ENCODE measurements at places on chromosomes 5 and 9.

GRCh38 chr5:167049043-167049663 is 1242.3 kb upstream of the WWC1 start:
- no peak for DNase-seq

- peak; percentile 33 for DNase-seq
These were observed 44.4 kb downstream of the MAP1B start for GRCh38 chr5:72151646-72152045.

DNA sequence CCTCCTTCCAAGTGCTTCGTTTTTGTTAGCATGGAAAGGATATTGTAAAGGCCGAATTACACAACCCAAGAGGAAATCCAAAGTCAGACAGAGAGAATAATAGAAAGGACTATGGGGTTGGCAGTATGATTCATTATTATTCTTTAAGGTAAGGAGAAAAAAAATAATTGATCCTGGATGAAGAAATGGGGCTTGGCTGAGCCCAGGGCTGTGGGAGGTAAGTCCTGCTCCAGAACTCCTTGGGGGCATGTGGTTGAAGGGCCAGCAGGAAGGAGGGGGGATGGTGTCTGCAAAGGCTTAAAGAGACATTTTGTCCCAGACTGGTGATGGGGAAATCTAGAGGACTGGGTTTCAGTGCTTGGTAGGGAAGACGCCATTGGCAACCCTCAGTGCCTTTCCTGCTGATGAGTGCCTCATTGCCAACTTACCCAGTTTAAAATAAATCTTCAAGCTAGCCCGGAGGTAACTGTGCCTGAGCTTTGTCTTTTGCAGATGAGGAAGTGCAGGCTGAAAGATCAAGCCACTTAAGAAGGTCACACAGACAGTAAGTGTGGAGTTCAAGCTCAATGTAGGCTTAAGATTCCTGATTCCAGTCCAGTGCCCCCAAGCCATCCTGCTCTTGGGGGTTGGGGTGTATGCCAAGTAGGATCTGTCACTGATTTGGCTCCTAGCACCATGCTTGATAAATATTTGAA is 30.2 kb downstream of the FOXI1 start:
- DNase-seq = no peak

DNA sequence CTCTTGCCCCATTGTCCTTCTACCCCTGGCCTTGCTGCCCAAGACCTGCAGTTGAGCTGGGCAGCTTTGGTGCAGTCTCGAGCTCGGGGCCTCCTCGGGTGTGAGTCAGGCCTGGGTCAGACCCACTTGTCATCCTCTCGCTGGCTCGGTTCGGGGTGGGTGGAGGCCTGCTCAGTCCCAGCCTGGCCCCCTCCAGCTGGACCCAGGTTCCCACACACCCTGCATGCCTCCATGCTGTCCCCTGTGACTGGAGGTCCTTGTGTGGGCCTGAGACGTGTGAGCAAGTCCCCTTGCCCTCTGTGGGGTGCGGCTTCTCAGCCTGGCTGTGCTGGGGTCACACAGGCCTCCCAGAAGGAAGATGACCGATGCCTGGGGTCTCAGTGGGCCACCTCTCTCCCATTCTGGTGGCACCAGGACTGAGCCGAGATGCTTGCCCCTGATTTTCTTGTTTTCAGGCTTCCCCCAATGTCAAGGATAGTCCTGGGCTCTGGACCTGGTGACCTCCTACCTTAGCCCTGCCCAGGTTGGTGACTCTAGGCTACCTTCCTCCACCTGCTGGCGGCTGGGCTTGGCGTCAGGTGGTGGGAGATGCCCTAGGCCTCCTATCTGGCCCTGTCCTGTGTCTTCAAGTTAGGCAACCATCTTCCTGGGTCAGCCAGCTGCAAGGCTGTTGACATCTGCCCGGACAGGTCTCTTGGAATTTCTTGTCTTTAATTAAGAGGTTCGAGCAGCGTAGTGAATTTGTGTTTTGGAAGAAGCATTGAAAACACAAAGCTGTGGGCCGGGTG is 15.1 kb downstream of the WNK2 start:
- DNase-seq = no peak

GRCh38 chr5:80481019-80481893 is 6.6 kb upstream of the FAM151B start:
- no peak for DNase-seq

DNA sequence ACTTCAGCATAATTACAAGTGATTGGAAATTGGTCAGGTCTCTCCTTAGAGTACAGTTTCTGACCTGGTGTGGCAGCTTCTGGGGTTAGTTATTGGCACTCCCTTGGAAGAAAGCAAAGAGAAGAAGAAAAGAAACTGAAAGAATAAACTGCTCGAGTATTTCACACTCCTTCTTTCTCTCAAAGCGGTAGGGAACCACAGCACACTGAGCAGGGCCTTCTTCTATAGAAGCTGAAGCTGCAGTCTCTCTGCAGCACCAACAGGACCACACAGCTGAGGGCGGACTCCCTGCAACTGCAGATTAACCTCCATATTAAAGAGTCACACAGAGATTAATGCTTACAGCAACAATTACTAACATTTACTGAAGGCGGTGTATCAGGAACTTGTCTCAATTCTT is 152.0 kb downstream of the TRPM6 start:
- DNase-seq = no peak

GRCh38 chr5:174336479-174336878 is 291.0 kb downstream of the NSG2 start:
- no peak for DNase-seq

Measured in lower leg skin (tissue), 4 donors.